Spleen (tissue), 13 donors: ENCODE measurements at places on chromosomes 3 and 15. TPM values are rescaled to one million over a fixed set of nuclear protein-coding genes. Genes with fewer than 3 reads are reported as not detected.

Gene COL6A5
- not detected for polyA plus RNA-seq

Gene A4GNT
- not detected for polyA plus RNA-seq

Gene CHRNA7
- polyA plus RNA-seq, result 0.93 TPM

Gene SERPINI2
- polyA plus RNA-seq, result 0.15 TPM

Gene PLCH1
- polyA plus RNA-seq, result 0.03 TPM

Gene CLCN2
- 4.2 TPM for polyA plus RNA-seq
